Left kidney (tissue), 8 donors: ENCODE measurements at places on chromosomes 6 and 20. TPM values are rescaled to one million over a fixed set of nuclear protein-coding genes. Genes with fewer than 3 reads are reported as not detected.

TINAG gene
- 37.3 TPM for polyA plus RNA-seq

- no peak for DNase-seq
Measured at GRCh38 chr20:23257848-23258746, 92.5 kb upstream of the NXT1 start.

DNA sequence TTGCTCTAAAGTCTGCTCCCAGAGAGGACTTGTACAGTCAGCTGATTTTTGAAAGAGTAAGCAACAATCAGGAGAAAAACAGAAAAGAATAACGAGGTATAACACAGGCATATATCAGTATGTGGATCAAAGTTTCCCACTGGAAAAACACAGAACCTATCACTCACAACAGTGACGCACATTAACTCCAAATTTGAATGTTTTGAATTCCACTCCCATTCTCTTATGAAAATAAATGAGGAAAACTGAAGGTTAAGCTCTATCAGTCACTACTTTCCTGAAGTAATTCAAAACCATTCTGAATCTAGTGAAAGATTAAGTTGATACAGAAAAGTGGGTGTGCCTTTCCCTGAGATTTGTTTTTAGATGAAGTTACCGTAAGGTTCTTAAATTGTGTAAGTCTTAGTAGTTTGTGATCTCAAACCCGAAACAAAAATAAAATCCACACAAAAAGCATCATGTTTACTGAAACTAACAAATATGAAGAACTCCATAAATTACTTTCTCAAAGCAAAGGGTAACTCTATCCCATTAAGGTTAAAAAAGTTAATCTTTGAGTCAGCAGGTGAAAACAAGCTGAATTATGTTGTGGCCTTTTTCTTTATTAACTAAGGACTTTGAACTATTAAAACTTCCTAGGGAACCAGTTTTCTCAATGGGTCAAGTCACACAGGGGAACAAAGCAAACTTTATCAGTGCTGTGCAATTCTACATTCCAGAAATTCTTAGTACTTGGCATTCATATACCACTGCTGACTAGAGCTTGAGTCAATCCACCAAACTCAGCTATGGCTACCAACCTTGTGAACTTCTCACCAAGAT is 115.7 kb downstream of the OGFRL1 start:
- DNase-seq = no peak

GRCh38 chr20:698276-698675 is 22.7 kb upstream of the SCRT2 start:
- no peak for DNase-seq

- DNase-seq = no peak
Measured at GRCh38 chr6:95185874-95186273, 391.5 kb upstream of the MANEA start.
